ENCODE measurements at places on chromosomes 6 and 20.

DNA sequence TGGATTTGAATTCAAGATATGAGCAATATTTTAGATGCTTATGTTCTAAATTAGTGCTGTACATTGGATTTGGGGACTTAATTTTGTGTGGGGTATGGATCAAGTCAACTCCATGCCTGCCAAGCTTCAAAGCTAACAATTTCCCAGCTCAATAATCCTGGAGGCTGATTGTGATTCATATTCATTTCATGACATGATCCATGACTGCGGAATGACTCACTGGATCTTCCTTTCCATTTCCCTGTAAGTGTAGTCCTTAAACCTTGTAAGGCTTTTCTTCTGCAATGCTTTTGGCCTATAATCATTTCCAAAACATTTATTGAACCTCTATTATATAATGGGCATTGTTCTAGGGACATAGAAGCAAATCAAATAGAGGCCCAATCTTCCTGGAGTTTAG, 44.7 kb upstream of the CCN2 start:
- DNase-seq = no peak

DNA sequence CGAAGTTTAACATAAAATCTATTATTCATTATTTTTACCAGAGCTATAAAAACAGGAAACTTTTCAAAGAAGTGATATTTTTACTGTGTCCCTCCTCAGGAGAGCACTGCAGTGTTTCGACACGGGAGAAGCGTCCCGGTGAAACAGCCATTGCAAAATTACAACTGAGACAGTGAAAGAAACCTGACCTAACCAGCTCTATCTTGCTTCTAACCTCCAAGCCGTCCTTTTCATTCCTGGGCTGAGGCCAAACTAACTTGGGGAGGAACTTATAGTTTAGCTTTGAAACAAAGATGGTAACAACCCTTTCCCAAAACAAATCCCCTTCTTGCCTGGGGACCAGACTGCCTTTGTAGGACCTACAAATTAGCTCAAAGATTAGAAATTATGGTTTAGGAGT, 79.2 kb downstream of the WDR27 start:
- DNase-seq = no peak

DNA sequence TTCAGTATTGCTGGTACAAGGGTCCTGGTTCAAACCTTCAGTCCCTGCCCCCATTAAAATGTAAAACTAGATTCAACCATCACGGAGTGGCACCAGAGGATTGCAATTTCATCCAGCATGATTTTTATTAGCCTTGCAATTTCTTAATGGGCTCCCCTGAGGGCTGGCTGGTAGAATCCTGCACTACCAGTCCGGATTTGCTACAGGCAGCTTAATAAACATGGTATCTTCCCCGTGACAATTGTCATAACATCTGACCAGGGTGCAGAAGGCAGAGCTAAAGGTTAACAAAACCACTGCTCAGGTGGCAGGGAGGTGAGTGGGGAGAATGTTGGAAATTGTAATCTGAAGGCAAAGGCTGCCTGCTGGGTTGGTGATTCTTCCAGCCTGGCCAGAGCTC, 94.5 kb downstream of the PKHD1 start:
- DNase-seq = no peak

DNA sequence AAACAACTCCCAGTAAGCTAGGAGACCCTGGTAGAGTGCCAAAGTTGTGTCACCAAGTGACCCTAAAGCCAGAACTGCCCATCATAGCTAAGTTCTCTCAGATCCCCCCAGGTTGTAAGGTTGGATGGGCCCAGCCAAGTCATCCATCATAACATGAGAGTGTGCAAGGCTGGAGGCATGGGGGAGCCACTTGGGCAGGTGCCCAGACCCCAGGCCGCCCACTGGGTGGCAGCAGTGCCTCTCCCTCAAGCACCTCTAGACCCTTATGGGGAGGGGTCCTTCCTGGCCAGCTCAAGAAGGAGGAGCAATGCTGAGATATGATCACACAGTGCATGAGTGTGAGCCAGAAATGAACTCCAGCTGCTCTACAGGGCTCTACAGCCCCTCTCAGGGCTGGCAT, 154.5 kb downstream of the MYLK4 start:
- DNase-seq = no peak

DNA sequence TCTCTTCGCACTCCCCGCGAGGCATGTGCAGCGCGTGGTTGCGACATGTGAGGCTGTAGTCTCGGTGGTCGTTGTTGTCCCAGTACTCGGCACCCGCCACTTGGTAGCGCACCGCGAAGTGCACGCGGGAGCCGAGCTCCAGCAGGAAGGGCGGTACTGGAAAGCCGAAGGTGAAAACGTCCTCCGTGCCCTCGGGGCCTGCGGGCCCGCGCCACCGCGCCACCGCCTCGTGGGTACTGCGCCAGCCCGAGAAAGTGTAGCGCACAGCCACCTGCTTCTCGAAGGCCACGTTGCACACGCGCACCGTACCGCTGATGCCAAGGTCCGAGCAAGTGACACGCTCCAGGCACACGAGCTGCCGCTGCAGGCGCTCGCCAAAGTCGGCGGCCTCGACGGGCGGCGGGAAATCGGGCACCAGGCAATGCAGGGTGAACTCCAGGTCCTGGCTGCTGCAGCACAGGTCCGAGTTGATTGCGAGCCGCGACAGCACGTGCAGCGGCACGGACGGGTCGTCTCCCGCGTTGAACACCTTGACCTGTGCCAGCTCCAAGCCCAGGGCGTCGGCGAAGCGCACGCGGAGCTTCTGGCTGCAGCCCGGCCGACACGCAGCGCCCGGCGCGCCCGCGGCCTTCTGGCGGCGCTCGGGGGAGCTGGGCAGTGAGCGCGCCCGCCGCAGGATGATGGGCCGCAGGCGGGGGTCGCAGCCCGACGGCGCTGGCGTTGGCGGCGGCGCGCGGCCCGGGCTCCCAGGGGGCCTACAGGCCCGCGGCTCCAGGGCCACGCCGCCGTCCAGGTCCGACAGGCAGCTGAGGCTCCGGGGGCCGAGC, 840 bp downstream of the PPP1R3D start:
- DNase-seq = no peak

DNA sequence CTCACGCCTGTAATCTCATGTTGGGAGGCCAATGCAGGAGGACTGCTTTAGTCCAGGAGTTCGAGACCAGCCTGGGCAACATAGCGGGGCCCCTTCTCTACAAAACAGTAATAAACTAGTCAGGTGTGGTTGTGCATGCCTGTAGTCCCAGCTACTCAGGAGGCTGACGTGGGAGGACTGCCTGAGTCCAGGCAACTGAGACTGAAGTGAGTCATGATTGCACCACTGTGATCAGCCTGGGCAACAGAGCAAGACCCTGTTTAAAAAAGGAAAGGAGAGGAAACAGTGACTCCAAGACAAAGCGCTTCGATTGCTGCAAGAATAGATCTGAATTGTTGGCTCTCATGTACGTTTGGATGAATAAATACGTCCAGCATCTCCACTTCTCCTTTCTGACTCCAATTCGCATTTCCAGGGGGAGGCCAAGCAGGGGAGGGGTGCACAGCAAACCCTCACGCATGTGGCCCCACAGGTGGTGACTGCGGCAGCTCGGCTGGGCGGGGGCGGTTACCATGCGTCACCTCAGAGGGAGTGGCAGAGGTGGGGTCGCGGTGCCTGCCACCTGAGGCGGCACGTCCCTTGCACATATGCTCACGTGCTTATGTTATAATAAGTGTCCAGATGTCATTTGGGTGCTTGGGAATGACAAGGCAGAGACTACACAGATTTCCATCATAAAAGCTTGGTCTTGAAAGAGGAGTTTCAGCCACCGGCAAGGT, 95.1 kb upstream of the MPC1 start:
- no peak for DNase-seq

- no peak for DNase-seq
Observed at GRCh38 chr20:3691306-3691705, 9.5 kb upstream of the ADAM33 start.

DNA sequence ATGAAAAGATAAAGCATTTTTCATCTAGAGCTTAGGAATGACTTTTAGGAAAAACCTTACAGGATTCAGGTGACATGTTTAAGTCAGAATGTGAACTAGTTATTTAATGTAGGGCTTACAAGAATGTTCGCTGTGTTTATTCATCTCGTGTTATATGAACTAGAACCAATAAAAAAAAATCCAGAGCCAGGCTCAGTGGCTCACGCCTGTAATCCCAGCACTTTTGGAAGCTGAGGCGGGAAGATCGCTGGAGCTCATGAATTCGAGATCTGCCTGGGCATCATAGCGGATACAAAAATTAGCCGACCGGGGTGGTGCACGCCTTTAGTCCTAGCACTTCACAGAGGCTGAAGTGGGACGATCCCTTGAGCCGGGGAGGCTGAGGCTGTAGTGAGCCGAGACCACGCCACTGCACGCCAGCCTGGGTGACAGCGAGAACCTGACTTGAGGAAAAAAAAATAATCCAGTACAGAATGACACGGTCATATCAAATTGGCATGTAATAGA, 46.3 kb downstream of the OR2B2 start:
- no peak for DNase-seq

- DNase-seq = no peak
Observed at GRCh38 chr6:129264480-129265045, 381.6 kb downstream of the LAMA2 start.

GRCh38 chr20:38002422-38002821, 30.8 kb downstream of the TTI1 start:
- DNase-seq = no peak

- DNase-seq = no peak
Observed at GRCh38 chr6:156556811-156557210, 220.4 kb upstream of the ARID1B start.

DNA sequence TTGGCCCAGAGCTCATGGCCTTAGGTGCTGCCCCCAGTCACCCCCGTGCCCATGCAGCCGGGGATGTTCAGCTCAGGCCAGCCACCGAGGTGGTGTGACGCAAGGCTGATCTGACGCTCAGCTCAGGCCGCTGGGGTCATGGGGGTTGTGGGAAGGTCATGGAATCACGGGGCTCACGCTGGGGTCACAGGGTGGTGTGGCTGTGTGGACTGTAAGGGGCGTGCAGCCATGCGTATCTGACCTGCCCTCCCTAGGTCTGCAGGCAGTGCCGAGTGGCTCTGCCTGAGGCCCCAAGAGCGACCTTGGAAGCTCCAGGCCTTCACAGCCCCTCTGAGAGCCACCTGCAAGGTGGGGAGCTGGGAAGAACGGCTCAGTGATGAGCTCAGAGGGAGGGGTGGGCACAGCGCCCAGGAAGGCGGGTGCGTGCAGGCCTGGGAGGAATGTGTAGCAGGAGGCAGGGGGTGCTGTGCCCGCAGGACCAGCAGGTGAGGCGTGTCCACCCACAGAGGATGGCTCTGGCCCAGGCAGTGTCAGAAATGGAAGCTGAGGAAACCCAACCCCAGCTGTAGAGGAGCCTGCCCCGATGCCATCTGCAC, 27.8 kb downstream of the CHRNA4 start:
- DNase-seq = no peak

DNA sequence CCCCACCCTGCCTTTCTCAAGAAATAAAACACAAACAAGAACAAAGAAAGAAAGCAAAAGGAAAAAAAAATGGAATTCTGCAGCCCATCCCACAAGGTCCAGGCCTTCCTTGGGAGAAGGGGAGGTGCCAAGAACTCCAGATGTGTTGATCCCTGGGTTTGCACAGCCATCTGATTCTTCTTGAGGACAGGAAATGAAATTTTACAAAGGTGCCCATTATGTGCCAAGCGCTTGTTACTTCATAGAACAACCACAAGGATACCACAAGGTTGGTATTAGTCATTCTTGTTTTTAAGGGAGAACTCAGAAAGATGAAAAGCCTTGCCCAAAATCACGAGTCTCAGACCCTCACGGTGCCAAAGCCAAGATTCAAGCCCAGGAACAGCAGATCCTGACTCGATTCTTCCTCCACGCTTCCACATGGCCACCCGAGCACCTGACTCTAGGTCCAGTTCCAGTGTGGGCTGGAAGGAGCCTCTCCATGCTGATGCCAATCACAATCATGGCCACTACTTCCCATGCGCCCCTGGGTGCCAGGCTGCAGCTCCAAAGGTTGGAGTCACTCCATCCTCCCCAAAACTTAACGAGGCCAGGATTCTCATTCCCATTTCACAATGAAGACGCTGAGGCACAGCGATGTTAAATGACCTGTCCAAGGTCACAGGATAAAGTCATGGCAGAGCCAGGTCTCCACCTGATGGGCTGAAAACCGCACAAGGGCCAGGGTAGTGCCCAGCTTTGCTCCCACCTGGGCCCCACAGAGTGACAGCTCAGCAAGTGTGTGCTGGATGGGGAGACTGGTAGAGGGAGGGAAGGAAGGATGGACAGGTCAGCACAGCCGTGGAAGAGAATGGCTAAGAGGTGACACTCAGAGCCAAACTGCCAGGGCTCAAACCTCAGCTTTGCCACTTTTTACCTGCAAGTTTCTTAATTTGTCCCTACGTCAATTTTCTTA, 66.7 kb upstream of the TOP1 start:
- DNase-seq = no peak

GRCh38 chr6:144955859-144956258, 670.7 kb downstream of the UTRN start:
- no peak for DNase-seq

- DNase-seq = no peak
Observed at GRCh38 chr6:30465595-30466306, 23.6 kb upstream of the HLA-E start.

- DNase-seq = no peak
Observed at GRCh38 chr20:17014756-17015366, 212.0 kb upstream of the PCSK2 start.

Data from T1000 (cell line).